ENCODE measurements at places on chromosomes 6 and 20.

GRCh38 chr20:55173601-55174000 is 698.2 kb downstream of the DOK5 start:
- DNase-seq = no peak

- no peak for DNase-seq
Measured at GRCh38 chr6:154994836-154995253, 270 bp upstream of the TIAM2 start.

DNA sequence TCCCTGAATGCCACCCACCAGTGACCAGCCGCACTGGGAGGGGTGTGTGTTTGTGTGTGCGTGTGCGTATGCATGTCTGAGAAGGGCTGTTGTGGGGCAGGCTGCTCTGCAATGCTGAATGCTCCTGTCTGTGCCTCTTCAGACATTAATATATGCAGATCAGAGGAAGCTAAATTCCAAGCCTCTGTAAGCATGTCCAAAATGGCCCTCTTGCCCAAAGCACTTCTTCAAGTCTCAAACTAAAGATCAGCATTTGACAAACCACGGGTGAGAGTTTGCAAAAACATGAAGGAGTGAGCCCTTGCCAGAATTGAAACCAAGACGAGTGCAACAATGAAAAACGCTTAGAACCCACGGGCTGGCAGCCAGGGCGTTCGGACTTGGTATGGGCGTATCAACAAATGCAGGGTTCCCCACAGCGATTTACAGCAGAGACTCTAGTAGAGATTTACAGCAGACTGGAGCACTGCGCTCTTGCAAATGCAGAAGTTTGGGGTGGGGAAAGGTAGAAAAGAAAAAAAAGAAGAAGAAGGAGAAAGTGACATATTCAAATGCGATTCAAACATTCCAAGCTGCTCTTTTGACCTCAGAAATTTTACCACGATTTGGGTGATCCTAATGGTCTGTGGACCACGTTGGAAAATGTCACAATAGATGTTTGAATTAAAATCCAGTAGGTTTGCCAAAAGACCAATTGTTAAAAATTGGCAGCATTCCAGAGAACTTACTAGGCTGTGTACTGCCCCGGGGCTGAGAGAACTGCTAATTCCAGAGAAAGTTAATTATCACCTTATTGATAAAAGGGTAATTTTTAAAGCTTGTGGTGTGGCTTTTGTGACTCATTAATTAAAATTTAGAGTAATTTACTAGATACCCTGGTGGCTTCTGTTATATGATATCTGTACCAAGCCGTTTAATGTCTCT is 3.5 kb downstream of the SCML4 start:
- DNase-seq = no peak

DNA sequence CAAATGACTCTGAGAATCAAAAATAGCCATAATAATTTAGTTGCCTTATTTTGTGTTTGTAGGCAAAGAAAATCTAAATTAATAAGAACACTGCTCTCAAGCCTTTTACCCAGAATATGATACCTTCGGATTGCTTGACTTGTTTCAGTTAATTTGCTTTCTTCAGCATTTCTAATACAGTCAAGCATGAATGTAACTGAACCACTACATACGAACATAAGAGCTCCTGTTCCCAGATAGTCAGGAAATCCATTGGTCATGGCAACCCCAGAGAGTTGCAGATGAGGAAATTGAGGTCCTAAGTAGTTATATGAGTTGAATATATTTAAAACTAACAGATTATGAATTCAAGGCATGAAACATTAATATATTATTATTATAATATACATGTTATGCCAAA is 2.9 kb downstream of the FRK start:
- DNase-seq = no peak

DNA sequence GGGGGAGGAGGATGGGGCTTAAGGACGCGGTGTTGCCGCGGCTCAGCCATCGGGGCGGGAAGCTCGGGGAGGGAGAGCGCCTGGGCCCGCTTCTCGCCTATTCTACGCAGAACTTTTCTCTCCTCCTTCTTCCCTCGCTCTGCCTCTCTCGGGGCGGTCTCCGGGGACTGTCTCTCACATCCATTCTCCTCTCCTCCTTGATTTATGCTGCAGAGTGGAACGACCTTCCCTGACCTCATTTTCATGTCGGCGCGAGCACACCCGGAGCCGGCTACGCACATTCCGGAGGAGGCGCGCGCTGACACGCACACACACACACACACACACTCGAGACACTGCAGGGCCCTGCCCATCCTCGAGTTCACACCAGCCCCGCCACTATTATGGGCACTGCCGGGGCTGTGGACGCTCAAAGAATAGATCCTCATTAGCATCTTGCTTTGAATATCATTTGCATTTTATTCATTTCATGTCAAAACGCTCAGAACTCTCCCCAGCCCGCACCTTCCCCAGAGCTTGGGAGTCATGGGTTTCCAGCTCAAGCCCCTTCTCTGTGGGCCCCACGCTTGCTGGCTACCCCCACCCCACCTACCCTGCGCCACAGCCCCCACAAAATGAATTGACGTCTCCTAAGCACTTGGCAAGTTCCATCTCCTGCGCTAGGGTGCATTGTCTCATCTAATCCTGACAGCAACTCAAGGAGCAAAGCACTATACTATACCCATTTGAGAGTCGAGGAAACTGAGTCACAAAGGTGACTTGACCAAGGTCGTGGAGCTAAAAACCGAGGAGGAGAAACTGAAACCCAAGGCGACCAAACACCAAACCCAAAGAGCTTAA is 36.8 kb downstream of the NCR2 start:
- no peak for DNase-seq

All from activated CD4-positive, CD25-positive, alpha-beta regulatory T cell (primary cell).